Activated CD8-positive, alpha-beta memory T cell treated with anti-CD3 and anti-CD28 coated beads for 1 hour (primary cell): ENCODE measurements at places on chromosomes 3 and 15.

- no peak for DNase-seq
Observed at GRCh38 chr3:12143949-12144504, 14.7 kb downstream of the TIMP4 start.

DNA sequence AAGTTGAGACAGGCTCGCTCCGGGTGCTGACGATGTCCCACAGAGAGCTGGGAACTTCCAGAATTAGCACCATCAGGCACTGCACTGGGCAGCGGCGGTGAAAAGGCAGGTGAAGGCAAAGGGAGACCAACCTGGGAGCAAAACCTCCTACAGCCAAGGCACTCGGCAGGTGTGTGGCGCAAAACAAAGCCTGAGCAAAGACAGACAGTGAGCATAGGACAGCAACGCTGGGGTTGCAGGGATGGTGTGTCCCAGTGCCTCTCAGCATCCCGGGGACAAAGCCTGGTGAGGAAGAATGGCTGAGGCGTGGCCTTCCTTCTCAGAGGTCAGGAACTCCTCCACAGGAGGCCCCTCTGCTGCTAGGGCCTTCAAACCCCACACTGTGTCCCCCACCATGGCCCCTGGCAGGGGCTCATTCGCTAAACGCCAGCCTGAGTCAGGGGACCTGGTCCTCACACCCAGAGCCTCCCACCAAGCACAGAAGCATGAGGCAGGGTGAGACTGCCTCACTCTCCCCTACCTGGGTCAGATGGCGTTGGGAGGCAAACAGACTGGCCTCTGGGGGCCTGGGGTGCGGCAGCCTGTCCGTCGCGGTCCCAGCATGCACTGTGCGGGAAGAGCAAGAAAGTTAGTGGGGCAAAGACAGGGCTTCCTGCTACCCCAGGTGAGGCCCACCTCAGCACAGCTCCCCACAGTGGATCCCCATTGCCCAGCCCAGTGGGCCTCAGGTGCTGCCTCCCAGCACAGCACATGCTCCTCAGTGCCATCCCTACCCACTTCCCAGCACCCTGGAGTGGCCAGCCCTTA, 44.1 kb upstream of the LINGO1 start:
- no peak for DNase-seq

DNA sequence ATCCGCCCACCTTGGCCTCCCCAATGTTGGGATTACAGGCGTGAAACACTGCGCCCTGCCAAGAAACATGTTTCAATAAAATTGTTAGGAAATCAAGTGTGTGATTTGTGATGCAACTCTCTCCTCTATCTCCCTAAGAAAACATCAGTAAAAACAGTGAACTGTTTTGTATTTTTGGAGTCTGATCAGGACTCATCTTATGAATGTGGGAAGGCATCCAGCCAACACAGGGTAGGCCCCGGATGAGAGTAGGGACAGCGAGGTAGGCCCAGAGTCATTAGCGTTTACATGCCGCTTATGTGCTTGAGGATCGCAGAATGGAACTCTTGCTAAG, 884 bp upstream of the GLYCTK start:
- DNase-seq: no peak

GRCh38 chr3:140219923-140220452, 285.0 kb downstream of the CLSTN2 start:
- DNase-seq: no peak

- no peak for DNase-seq
Observed at GRCh38 chr3:188349351-188349901, 195.5 kb downstream of the LPP start.

DNA sequence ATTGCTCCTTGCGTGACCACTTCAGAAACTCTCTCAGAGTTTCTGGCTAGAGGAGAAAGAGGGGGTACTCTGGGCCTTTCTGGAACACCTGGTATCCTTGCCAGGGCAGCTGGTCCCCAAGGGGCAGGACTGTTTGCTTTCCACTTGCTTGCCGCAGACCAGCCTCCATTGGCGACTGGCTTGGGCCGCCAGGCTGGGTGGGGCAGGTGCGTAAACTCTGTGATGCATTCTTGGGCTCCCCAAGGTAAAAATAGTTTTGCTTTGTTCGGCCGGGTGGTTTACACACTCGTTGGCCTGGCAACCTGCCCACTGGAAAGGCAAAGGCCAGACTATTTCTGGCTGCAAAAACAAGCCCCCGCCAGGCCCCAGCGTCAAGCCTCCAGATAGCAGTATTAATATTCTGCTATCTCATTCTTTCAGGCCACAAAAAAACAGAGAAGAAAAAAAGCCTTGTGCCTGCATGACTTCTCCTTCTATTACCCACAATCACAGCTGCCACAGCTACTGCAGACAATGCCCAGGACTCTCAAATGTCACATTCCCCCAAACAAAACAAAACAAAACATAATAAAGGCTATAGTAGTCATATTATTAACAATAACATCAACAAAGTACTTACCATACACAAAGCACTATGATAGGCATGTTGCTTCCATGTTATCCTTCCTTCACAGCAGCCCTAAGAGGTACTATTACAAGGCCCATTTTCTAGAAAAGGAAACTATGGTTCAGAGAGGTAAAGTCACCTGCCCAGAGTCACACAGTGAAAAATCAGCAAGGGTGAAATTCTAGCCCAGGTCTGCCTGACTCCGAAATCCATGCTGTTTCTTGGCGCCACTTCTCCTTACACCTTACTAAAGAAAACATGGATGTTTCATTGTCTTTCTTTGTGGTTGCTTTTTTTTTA, 14.0 kb upstream of the SSUH2 start:
- no peak for DNase-seq

GRCh38 chr15:91603384-91604080, 250.0 kb upstream of the SLCO3A1 start:
- DNase-seq: no peak

DNA sequence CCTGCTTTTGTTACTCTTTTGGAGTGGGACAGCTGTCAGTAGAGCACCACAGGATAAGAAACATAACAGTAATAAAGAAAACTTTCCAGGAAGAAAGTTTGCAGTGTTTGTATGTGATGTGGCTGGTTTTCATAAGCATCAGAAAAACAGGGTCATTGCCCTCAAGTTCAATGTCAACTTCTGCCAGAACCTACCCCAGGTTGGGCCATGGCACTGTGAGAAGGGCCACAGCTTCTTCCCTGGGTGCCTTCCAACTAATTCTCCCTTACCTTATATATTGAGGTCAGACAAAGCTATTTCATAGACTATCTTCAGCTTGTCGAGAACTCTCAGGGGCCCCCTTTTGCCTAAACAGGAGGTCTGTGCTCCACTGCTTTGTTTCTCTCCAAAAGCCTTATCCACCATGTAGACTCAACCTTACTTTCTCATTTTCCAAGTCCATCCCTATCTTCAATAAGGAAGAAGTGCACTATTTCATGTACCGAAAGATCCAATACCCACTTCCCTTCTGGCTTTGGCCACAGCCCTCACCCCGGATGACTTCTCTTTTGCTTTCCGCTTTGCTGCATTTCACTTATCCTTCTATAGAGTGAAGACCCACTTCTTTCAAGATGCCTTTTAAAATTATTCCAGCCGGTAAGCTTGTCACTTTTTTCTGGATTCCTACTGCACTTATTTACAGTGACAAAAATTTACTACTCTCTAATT, 38.2 kb upstream of the PLCL2 start:
- no peak for DNase-seq

- DNase-seq: no peak
Observed at GRCh38 chr3:124763644-124764358, 33.5 kb downstream of the UMPS start.

- no peak for DNase-seq
Observed at GRCh38 chr15:25761971-25762662, 101.0 kb downstream of the ATP10A start.
